Progenitor cell of endocrine pancreas (in vitro differentiated cells): ENCODE measurements at places on chromosomes 6 and 20. TPM values are rescaled to one million over a fixed set of nuclear protein-coding genes. Genes with fewer than 3 reads are reported as not detected.

GRCh38 chr6:24945054-24945453, 9.3 kb upstream of the RIPOR2 start:
- H3K4me3 ChIP-seq: no peak overlapping the region
- H3K27ac ChIP-seq: no peak overlapping the region
- peaks cover 2% of the 10 kb centered on the region for H3K36me3 ChIP-seq
- no peak for DNase-seq
- H3K27me3 ChIP-seq: peaks cover 3% of the 10 kb centered on the region
- H3K4me1 ChIP-seq: no peaks in the 10 kb centered on the region

DNA sequence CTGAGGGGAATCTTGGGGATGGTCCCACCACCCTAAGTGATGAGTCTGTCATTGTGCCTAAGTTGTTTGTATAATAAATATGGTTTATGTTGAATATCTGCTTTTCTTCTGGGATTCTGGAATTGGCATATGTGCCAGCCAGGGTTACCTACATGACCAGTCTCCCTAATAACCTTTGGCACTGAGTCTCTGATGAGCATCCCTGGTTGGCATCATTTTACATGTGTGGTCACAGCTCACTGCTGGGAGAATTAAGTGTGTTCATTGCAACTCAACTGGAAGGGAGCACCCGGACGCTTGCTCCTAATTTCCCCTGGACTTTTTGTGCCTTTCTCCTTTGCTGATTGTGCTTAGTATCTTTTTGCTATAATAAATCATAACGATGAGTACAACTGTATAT, 8.1 kb downstream of the SMAP1 start:
- peaks cover 15% of the 10 kb centered on the region for H3K4me1 ChIP-seq
- DNase-seq: no peak
- no peak overlapping the region for H3K27ac ChIP-seq
- no peaks in the 10 kb centered on the region for H3K27me3 ChIP-seq
- no peak overlapping the region for H3K4me3 ChIP-seq

- H3K4me3 ChIP-seq: no peak overlapping the region
- H3K27me3 ChIP-seq: no peaks in the 10 kb centered on the region
- H3K27ac ChIP-seq: peak overlapping the region; percentile 50
- H3K4me1 ChIP-seq: peaks cover 31% of the 10 kb centered on the region
- DNase-seq: no peak
These were observed 9.2 kb downstream of the QKI start for GRCh38 chr6:163423696-163424095.

DNA sequence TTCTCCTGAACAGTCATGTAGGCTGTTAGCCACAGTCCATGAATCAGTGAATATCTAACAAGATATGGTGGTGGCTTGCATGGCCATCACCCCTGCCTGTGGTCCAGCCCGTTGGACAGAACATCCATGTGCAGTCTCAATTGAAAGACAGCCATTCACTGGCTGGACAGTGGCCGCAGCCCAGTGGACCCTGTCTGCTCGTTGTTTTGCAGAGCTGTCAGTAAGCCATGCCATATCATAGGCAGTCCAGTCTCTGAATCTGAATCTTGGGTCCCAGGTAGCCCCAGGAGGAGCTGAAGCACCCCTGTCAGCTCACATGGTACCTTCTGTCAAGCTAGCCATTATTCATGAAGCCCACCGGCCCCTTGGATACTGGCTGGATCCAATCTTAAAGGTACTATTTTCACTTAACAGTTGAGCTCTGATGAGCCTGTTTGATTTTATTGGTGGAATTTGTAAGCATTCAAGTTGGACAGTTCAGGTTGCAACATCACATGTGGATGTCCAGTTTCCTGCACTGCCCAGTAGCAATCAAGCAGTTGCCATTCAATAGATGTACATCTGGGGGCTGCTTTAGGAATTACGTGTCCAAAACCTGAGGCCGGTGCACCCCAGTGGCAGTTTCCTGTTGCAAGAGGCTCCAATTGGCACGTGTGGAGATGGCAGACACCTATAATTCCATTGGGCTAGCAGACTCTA, 37.8 kb downstream of the SERPINB1 start:
- peaks cover 6% of the 10 kb centered on the region for H3K4me1 ChIP-seq
- no peak for DNase-seq
- no peaks in the 10 kb centered on the region for H3K36me3 ChIP-seq
- no peak overlapping the region for H3K4me3 ChIP-seq
- H3K27me3 ChIP-seq: no peaks in the 10 kb centered on the region

The TAGAP gene
- total RNA-seq: not detected in 2 replicates

GRCh38 chr6:38739532-38739931, 24.4 kb downstream of the DNAH8 start:
- DNase-seq: no peak
- H3K4me3 ChIP-seq: no peak overlapping the region
- no peaks in the 10 kb centered on the region for H3K4me1 ChIP-seq
- H3K27me3 ChIP-seq: peaks cover 8% of the 10 kb centered on the region
- H3K27ac ChIP-seq: no peak overlapping the region
- H3K36me3 ChIP-seq: no peaks in the 10 kb centered on the region

- peaks cover 10% of the 10 kb centered on the region for H3K27me3 ChIP-seq
- H3K4me3 ChIP-seq: no peak overlapping the region
- no peak overlapping the region for H3K27ac ChIP-seq
- no peaks in the 10 kb centered on the region for H3K4me1 ChIP-seq
- no peak for DNase-seq
- H3K36me3 ChIP-seq: peaks cover 2% of the 10 kb centered on the region
These were observed 12.6 kb downstream of the HLA-DPB1 start for GRCh38 chr6:33088258-33088930.

The TNXB gene
- 10.3 and 14.6 TPM in 2 replicates for total RNA-seq

- H3K4me3 ChIP-seq: no peak overlapping the region
- no peaks in the 10 kb centered on the region for H3K4me1 ChIP-seq
- no peak overlapping the region for H3K27ac ChIP-seq
- no peaks in the 10 kb centered on the region for H3K36me3 ChIP-seq
- DNase-seq: no peak
These were observed 131.3 kb upstream of the GMDS start for GRCh38 chr6:2376429-2377355.

DNA sequence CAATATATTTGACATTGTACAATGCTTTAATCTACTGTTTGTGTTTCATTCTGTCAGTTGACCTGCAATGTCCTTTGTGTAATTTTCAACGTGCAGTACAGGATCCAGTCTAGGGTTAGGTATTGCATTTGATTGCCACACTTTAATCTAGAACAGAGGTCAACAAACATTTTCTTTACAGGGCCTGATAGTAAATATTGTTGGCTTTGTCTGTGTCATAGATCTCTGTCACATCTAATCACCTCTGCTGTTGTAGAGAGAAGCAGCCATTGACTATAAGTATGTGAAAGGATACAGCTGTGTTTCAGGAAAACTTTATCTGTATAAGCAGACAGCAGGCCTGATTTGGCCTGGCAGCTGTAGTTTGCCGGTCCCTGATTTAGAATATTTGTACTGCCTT, 39.3 kb downstream of the ATRN start:
- H3K4me1 ChIP-seq: peaks cover 23% of the 10 kb centered on the region
- H3K27me3 ChIP-seq: no peaks in the 10 kb centered on the region
- H3K27ac ChIP-seq: peak overlapping the region; percentile 91
- DNase-seq: no peak
- peaks cover 13% of the 10 kb centered on the region for H3K36me3 ChIP-seq
- no peak overlapping the region for H3K4me3 ChIP-seq

DNA sequence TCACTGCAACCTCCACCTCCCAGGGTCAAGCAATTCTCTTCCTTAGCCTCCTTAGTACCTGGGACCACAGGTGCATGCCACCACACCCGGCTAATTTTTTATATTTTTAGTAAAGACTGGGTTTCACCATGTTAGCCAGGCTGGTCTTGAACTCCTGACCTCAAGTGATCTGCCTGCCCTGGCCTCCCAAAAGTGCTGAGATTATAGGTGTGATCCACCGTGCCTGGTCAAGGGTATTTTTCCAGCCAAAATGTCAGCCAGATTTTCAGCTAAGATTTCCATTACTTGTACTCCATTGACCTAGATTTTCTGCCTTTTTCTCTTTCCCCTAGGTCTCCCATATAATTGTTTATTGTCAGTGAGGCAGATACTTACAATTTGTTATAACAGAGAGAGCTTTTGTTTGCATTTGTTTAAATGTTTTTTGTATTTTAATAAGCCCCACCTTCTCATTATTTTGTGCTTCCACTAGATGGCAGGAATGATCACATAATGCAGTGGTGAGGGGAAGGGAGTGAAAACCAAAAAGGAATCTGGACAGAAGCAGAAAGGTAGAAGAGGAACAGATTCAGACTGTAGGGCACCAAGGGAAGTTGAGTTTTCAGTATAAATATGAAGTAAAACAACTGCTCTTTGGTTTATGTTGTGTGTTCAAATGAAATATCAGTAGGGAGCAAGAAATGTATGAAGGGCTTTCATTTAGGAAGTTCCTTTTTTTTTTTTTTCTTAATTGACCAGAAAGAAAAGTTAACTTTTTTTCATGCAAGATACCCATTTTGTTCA, 29.7 kb downstream of the RPF2 start:
- H3K27me3 ChIP-seq: no peaks in the 10 kb centered on the region
- DNase-seq: no peak
- peaks cover 19% of the 10 kb centered on the region for H3K36me3 ChIP-seq
- H3K27ac ChIP-seq: no peak overlapping the region
- peaks cover 2% of the 10 kb centered on the region for H3K4me1 ChIP-seq

- no peak overlapping the region for H3K4me3 ChIP-seq
- H3K27ac ChIP-seq: no peak overlapping the region
These were observed 139.9 kb upstream of the LAMP5 start for GRCh38 chr20:9374480-9374879.
